ENCODE measurements at places on chromosomes 1 and 21. TPM values are rescaled to one million over a fixed set of nuclear protein-coding genes. Genes with fewer than 3 reads are reported as not detected.

The IGSF8 gene
- total RNA-seq = 38.3 TPM

The PADI2 gene
- 35.4 TPM for total RNA-seq

The MYCL gene
- total RNA-seq = 4.3 TPM

The DEPDC1 gene
- 5.2 TPM for total RNA-seq

The MPZ gene
- 4.8 TPM for total RNA-seq

The CTTNBP2NL gene
- total RNA-seq = 49.2 TPM

The ERICH3 gene
- 0.06 TPM for total RNA-seq

The SHISAL2A gene
- not detected for total RNA-seq

The LGR6 gene
- 1.5 TPM for total RNA-seq

The OPN3 gene
- 16.9 TPM for total RNA-seq

- DNase-seq = no peak
These were observed 4.9 kb downstream of the MOB3C start for GRCh38 chr1:46611691-46612221.

DNA sequence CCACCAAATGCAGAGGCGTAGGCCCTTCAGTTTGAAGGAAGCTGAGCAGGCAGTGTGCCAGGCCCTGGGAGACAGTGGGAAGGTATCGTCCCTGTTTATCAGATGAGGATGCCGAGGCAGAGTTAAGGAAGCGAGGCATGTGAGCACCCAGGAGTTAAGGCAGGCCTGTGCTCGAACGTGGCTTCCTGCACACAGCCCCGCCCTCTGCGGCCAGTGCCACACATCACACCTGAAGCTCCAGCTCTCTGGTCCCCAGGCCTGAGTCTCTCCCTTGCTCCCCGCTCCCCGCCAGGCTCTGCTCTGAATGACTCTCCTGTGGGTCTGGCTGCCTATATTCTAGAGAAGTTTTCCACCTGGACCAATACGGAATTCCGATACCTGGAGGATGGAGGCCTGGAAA, 32.1 kb downstream of the EPHX1 start:
- DNase-seq = no peak

DNA sequence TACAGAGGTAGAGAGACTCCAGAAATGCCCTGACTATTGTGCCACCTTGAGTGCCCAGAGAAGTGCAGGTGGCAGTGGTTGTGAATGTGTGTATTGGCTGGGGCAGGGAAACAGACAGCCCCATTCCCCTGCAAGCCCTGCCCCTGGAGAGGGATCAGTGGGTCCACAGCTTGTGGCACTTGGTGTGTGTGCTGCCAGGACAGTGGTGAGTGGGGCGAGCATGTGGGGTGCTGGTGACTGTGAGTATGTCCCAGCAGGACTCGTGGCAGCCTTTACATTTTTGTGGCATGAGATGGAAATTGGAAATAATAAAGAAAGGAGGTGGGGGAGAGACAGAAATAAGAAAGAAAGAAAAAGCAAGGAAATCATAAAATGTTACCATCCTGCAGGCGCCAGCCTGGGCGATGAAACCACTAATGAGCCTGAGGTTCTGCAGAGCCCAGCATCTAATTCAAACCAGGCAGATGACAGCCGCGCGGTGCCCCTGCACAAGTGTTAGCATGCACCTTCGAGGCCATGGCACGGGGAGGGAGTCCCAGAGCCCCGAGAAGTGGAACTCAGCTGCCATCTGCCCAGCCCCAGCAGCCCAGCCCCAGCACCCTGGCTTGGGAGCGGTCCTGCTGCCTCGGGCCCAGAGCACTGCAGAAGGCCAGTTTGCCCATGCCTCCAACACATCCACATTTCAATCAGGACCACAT, 49.1 kb upstream of the ZBTB40 start:
- DNase-seq = no peak

DNA sequence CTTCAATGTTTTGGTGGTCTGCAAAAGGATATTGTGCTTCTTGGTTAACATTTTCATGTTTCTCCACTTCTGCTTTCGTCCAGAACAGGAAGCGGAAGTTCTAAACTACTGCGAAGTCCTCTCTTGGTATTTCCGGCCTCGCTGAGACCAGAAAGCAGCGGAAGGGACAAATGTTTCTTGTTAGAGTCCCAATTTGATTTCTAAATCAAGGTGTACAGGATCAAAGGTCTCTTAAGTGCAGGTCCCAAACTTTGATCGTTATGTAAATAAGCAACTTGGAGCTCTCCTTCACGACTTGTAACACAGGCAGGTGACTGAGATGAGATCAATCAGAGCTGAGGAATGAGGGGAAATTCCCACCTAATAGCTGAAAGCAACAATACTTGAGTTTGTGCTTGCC, 40.1 kb upstream of the HMCN1 start:
- no peak for DNase-seq

DNA sequence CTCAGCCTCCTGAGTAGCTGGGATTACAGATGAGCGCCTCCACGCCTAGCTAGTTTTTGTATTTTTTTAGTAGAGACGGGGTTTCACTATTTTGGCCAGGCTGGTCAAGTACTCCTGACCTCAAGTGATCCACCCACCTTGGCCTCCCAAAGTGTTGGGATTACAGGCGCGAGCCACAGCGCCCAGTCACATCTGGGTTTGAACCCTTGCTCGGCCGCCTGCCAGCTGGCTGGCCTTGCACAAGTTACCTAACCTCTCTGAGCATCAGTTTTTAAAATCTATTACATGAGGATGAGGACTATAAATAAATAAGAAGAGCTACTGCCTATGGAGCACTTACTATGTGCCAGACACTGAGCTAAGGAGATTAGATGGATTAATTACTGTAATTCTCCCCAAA, 17.7 kb upstream of the PADI2 start:
- no peak for DNase-seq

GRCh38 chr1:57424231-57425027, 569 bp upstream of the DAB1 start:
- DNase-seq = peak; percentile 66

- no peak for DNase-seq
These were observed 143.9 kb downstream of the PHTF1 start for GRCh38 chr1:113615425-113615824.

DNA sequence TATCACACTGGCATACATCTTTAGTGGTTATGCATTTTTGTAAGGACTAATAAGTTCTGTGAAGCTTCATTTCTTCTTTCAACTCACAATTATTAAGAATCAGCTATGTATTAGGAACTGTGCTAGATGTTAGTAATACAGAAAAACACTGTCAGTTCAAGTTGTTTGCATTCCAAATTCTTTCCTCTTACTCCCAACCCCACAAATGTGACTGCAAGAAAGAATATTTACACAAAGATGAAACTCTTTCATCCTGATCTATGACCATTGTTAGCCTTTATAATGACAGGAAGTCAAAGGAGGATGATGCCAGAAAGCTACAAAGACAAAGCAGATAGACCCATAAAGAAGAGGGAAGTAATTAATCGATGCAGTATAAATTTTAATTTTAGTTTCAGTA, 21.0 kb upstream of the GADD45A start:
- DNase-seq = no peak

GRCh38 chr1:248825136-248825535, 579 bp downstream of the SH3BP5L start:
- no peak for DNase-seq

GRCh38 chr1:8516278-8516777, 198.4 kb downstream of the SLC45A1 start:
- no peak for DNase-seq

DNA sequence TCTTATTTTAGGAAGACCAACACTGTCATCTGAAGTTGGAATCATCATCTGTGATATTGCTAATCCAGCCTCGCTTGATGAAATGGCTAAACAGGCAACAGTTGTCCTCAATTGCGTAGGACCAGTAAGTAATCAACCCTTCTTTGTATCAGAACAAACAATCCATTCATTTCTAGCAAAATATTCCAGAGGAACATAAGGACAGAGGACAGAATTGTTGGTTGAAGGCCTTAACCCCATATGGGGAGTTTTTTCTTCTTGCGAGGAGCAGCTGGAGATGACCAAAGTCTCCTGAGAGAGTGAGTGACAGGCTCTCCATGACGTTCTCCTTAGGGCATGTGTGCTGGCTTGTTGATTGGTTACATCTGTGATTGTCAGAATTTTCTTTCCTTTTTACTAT, 2.7 kb downstream of the SCCPDH start:
- no peak for DNase-seq

DNA sequence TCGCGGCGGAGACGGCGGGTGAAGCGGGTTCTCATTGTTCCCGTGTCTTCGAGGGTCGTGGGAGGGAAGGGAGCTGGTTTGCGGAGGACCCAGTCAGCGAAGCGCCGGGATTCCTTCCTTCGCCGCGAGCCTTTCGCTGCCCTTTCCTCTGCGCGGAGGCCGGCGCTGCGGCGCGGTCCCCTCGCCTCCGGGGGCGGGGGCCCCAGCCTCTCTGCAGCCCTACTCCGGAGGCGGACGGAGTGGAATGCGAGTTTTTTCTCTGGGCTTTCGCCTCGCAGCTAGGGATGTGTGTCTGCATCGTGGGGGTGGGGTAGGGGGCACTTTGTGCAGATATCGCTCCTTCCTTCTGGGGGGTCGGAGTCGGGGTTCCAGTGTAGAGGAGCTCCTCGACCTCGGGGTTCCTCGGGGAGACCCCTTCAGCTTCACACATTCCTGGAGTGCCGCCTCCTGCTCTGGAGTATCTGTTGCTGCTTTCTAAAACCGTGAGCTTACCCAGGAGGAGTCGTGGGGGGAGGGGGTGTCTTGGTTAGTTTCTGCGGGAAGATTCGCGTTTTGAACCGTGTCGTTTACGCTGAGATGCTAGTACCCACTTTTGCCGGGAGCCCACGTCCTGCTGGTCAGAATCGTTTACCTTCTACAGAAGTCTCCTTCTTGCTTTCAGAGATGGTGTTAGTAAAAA, 595 bp downstream of the RNF2 start:
- peak; percentile 47 for DNase-seq

GRCh38 chr1:39115271-39116110, 89.0 kb upstream of the MACF1 start:
- DNase-seq = no peak

- DNase-seq = no peak
These were observed 373.5 kb upstream of the ADGRL4 start for GRCh38 chr1:79380078-79380477.

DNA sequence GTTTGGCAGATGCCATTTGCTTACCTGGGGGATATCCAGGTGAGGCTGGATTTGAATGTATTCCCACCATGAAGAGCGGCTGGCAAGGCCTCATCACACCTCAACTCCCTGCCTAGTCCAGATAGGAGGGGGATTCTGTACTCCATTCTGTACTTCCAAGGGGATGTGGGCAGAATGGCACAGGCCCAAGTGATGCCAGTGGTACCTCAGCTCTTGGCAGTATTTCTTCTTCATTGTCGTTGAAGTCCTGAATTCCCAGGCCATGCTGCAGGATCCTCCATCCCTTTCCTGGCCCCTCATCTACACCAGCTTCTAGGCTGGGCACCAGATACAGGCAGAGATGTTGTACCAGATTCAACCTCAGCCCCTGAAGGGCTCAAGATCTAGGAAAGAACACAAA, 47.9 kb downstream of the KLHDC7A start:
- no peak for DNase-seq

DNA sequence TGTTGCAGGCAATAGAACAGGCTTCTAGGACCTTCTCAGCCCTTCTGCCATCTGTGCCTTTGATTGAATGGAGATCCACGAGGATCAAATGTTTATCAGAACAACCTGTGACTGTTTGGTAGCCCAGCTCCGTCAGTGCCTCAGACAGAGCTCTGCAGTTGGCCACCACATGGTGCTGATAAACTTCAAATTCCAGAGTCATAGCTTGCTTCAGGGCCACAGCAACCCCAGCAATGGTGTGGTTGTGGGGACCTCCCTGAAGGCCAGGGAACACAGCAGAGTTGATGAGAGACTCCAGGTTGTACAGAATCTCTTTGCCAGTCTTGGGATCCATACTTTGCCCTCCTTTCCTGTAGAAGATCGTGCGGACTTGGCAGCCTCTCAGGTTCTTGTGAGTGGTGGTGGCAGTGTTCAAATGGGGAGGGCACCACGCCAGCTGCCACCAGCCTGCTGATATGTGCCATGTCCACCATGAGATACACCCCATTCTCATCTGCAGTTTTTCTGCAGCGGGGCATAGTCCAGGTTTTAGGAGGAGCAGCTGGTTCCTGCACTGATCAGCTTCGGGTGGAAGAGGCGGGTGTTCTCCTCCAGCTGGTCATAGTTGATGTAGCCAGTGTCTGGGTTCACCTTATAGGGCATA, 82.9 kb upstream of the ARTN start:
- no peak for DNase-seq

- no peak for DNase-seq
These were observed 64.0 kb downstream of the DHRS3 start for GRCh38 chr1:12553963-12554362.

DNA sequence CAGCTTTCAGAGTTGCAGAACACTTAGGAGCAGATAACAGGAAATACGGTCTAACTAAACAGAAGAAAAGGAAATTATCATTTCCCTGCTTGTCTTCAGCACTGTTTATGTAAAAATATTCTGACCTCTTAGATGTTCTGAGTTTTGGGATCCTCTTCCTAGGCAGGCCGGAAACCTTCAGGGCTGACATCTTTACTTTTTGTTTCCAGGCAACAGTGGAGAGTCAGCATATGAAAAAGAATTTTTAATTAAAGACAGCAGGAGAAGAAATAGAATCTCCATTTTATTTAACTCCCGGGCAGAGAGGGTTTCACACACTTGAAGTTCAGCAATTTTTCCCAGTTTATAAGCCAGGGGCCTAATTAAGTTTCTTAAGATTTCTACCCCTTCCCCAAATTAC, 5.1 kb upstream of the RIPPLY3 start:
- DNase-seq = no peak

GRCh38 chr1:2477791-2478499, 1.9 kb downstream of the PLCH2 start:
- no peak for DNase-seq

- DNase-seq = peak; percentile 64
These were observed 20.9 kb downstream of the URB1 start for GRCh38 chr21:32371913-32372314.

DNA sequence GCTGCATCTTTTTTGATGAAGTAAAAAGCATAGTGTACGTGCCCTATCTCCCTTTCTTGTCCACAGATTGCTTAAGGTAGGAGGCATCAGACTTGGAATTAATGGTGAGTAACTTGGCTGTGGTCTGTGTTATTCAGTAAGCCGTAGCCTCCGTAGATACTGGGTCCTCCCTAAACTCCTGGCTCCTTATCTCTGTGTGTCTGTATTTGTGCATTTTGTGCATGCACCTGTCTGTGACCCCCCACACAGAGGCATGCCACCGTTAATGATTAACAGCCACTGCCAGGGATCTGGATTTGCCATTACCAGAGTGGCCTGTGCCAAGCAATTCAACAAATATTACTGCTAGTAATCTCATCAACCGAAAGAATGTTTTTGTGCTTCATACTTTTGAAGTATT, 31.9 kb downstream of the MAP3K21 start:
- no peak for DNase-seq

Data from left lung (tissue), 14 donors.